ENCODE measurements at places on chromosomes 2 and 18.

GRCh38 chr18:63131959-63132818 lies 187.4 kb downstream of the BCL2 start:
- H3K27ac ChIP-seq, result peak overlapping the region; percentile 31
- H3K4me3 ChIP-seq, result no peak overlapping the region
- peaks cover 11% of the 10 kb centered on the region for H3K4me1 ChIP-seq
- no peaks in the 10 kb centered on the region for H3K36me3 ChIP-seq
- no peak for DNase-seq
- H3K27me3 ChIP-seq, result no peaks in the 10 kb centered on the region

DNA sequence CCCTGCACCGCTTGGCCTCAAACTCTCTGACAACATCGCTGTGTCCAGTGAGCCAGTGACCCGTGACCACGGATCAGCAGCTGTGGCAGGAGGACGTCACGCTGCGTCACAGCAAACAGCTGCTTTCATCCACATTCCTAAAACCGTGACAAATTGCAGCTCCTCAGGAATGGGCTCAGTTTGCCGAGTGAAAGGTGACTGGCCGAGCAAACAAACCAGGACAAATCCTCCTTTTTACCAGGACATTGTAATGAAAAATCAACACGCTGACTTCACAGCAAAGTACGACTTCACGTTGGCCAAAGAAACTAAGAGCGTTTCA lies 57.6 kb downstream of the PXDN start:
- no peaks in the 10 kb centered on the region for H3K4me1 ChIP-seq
- peaks cover 61% of the 10 kb centered on the region for H3K36me3 ChIP-seq
- peak; percentile 91 for DNase-seq
- H3K27ac ChIP-seq, result peak overlapping the region; percentile 37
- H3K4me3 ChIP-seq, result no peak overlapping the region

DNA sequence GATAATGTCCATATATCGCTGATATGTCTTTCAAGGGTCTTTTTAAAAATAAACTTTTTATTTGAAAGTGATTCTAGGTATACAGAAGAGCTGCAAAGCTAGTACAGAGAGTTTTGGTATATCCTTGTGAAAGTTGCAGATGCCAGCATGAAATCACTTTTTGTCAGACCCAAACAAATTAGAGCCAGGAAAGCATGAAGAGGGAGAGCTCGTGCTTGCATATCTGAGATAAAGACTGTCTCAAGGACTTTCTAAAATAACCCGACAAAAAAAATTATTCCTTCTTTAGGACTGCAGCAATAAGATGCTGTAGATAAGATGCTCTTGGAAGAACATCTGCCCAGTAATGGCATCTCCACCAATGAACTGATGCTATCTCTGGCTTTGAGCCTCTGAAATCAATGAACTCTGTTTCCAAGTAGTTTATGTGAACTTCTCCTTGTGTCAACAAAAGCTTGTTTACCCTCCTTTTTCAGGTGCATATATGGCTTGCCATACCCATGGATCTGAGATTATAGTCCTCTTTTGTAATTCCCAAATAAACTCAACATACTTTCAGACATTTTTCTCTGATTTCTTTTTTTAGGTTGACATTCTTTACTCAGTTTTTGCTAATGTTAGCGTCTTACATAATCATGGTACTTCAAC lies 774.6 kb upstream of the FAM98A start:
- H3K4me1 ChIP-seq, result no peaks in the 10 kb centered on the region
- DNase-seq, result no peak
- no peaks in the 10 kb centered on the region for H3K36me3 ChIP-seq
- no peaks in the 10 kb centered on the region for H3K27me3 ChIP-seq
- no peak overlapping the region for H3K4me3 ChIP-seq
- no peak overlapping the region for H3K27ac ChIP-seq

DNA sequence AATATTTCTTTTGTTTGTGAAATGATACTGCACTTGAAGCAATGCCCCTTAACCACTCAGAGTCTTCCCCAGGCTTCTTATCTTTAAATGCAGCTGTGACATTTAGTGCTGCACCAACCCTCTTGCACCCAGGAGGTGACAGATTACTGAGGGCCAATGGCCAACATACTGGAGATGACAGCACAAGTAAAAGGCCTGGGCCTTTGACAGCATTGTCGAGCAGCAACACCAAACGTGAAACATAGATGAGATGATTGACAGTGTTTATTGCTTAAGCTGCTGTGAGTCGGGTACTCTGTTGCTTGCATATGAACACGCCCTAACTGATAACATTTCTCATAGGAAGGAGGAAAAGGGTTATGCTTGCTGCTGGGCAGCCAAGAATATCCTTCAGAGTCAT lies 80.3 kb downstream of the THNSL2 start:
- H3K27me3 ChIP-seq, result no peaks in the 10 kb centered on the region
- no peak for DNase-seq
- no peak overlapping the region for H3K4me3 ChIP-seq
- no peaks in the 10 kb centered on the region for H3K36me3 ChIP-seq

GRCh38 chr2:80943487-80943886 lies 638.9 kb upstream of the LRRTM1 start:
- no peaks in the 10 kb centered on the region for H3K36me3 ChIP-seq
- H3K4me3 ChIP-seq, result no peak overlapping the region
- H3K4me1 ChIP-seq, result no peaks in the 10 kb centered on the region
- no peaks in the 10 kb centered on the region for H3K27me3 ChIP-seq
- H3K27ac ChIP-seq, result no peak overlapping the region
- no peak for DNase-seq

DNA sequence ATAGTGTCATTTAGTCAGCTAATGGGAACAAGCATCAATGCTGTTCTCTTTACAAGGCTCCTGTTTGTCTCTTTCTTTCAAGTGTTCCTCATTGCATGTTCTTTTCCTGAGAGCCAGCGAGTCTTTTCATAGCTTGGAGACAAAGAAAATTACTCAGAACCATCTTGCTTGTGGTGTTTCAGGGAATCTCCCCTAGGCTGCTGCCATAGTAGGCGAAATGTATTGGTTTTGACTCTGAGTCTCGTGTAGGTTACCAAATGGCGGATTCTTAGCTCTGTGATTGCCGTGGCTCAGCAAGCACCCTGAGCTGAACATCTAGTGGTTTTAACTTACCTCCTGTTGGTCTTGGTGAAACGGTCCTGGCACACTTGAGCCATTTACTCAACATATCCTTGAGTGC lies 68.7 kb downstream of the RHBDD1 start:
- no peaks in the 10 kb centered on the region for H3K27me3 ChIP-seq
- H3K36me3 ChIP-seq, result no peaks in the 10 kb centered on the region
- no peak for DNase-seq
- H3K27ac ChIP-seq, result no peak overlapping the region
- H3K4me1 ChIP-seq, result peaks cover 4% of the 10 kb centered on the region
- no peak overlapping the region for H3K4me3 ChIP-seq

GRCh38 chr2:134108113-134108512 lies 145.8 kb upstream of the MGAT5 start:
- no peak overlapping the region for H3K27ac ChIP-seq
- DNase-seq, result no peak
- no peaks in the 10 kb centered on the region for H3K27me3 ChIP-seq

GRCh38 chr2:26706616-26707473 lies 14.3 kb downstream of the KCNK3 start:
- no peak for DNase-seq
- no peaks in the 10 kb centered on the region for H3K36me3 ChIP-seq
- H3K27ac ChIP-seq, result no peak overlapping the region

DNA sequence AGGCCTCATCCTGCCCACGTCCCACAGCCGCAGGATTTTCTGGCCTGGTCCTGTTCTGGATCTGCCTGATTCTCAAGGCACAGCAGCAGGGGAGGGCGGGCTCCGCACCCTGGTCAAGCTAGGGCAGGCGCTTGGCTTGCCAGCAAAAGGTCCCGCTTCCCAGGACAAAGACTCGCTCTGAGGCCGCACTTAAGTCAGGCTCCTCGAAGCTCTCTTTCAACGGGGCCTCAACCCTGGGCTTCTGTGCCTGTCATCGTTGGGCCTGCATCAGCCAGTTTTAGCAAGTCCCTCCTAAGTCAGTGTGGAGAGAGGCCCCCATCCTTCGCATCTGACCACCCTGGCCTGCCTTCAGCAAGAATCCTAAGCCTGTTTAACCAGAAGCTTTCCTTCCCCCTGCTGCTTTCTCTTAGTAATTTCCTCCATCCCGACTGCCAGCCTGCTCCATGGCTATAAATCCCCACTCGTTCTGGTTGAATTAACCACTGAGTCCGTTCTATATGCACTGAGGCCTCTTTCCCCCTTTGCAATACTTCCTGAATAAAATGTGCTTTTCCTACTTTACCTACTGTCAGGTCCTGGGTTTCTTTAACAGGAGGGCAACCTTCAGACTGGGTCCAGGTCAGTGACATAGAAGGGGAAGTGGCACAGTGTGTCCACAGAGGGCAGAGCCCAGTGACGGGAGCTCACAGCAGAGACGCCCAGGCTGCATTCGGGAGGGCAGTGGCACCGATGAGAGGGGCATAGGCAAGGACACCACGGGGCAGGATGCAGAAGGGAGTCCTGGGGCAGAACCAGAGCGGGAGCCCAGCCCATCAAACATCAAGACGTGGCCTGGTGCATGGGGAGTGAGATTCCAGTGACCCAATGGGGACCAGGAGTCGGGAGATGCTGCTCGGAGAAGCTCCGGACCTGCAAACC lies 62.7 kb downstream of the SP110 start:
- no peaks in the 10 kb centered on the region for H3K27me3 ChIP-seq
- H3K36me3 ChIP-seq, result no peaks in the 10 kb centered on the region
- no peak for DNase-seq
- no peak overlapping the region for H3K27ac ChIP-seq

GRCh38 chr2:218325566-218326160 lies 31.0 kb upstream of the CATIP start:
- H3K4me1 ChIP-seq, result peaks cover 15% of the 10 kb centered on the region
- H3K27ac ChIP-seq, result no peak overlapping the region
- no peak overlapping the region for H3K4me3 ChIP-seq

DNA sequence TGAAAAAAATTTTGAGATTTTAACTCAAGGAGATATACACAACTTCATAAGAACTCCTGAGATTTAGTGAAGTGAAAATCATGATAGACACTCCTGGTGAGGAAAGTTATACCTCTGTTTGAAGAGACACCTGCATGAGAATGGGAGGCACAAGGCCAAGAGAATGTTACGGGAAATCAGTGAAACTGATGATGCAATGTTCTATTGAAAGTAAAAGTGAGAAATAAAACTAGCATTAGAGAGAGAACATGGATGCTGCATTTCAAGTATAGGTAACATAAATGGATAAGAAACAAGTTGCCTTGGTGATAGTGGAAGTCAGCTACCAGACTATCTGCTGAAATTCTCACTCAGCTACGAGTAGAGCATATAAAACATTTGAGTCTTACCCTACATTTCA lies 562.1 kb upstream of the FANCL start:
- H3K4me3 ChIP-seq, result no peak overlapping the region
- no peaks in the 10 kb centered on the region for H3K4me1 ChIP-seq
- H3K36me3 ChIP-seq, result no peaks in the 10 kb centered on the region
- DNase-seq, result no peak
- H3K27ac ChIP-seq, result no peak overlapping the region

- H3K36me3 ChIP-seq, result no peaks in the 10 kb centered on the region
- H3K27ac ChIP-seq, result peak overlapping the region; percentile 60
- H3K27me3 ChIP-seq, result peaks cover 26% of the 10 kb centered on the region
- H3K4me1 ChIP-seq, result peaks cover 59% of the 10 kb centered on the region
These were observed 4.0 kb downstream of the CYP26B1 start for GRCh38 chr2:72143441-72144273.

GRCh38 chr2:237968048-237968862 lies 1.4 kb downstream of the UBE2F start:
- DNase-seq, result peak; percentile 72
- no peaks in the 10 kb centered on the region for H3K27me3 ChIP-seq
- H3K4me1 ChIP-seq, result no peaks in the 10 kb centered on the region
- no peaks in the 10 kb centered on the region for H3K36me3 ChIP-seq

DNA sequence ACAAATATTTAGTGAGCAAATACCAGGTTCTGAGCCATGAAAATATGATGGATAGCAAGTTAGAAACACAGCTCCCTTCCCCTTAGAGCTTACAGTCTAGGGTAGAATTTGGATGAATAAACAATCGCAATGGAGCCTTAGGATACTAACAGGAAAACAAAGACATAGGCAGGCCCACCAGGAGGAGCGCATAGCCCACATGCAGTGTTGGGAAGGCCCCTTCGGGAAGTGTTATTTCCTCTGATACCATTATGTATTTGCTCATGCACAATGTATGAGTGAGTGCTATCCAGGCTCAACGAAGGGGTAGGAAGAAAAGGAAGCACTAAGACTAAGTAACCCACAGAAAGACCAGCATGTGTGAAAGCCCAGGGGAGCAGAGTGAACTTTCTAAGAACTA lies 54.0 kb downstream of the RAB27B start:
- no peaks in the 10 kb centered on the region for H3K36me3 ChIP-seq
- no peak for DNase-seq

- H3K4me1 ChIP-seq, result no peaks in the 10 kb centered on the region
- no peaks in the 10 kb centered on the region for H3K27me3 ChIP-seq
- DNase-seq, result peak; percentile 73
- no peak overlapping the region for H3K4me3 ChIP-seq
These were observed 50.8 kb downstream of the TRABD2A start for GRCh38 chr2:84830095-84830494.

GRCh38 chr2:238963161-238963970 lies 115.5 kb downstream of the TWIST2 start:
- H3K36me3 ChIP-seq, result no peaks in the 10 kb centered on the region
- no peaks in the 10 kb centered on the region for H3K4me1 ChIP-seq
- DNase-seq, result no peak
- no peaks in the 10 kb centered on the region for H3K27me3 ChIP-seq
- H3K4me3 ChIP-seq, result no peak overlapping the region
- no peak overlapping the region for H3K27ac ChIP-seq

GRCh38 chr2:159998961-159999360 lies 63.5 kb downstream of the PLA2R1 start:
- no peak for DNase-seq
- H3K4me1 ChIP-seq, result no peaks in the 10 kb centered on the region
- no peak overlapping the region for H3K27ac ChIP-seq
- H3K27me3 ChIP-seq, result no peaks in the 10 kb centered on the region

DNA sequence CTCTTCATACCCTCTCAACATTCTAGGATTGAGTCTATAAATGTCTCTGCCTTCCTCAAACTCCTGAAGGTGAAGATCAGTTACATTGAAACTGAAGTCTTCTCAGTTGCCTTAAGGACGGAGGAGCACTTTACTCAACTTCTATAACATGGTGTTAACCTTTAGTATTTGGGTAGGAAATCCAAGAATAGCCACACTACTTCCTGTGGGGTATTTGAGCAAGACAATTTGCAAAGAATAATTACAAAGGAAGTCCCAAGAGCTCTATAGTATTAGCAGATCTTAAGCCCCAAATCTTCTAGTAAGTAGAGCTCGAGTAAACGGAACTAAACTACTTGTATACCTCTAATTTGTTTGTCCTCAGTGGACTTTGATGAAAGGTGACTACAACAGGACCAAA lies 80.9 kb downstream of the SP100 start:
- no peaks in the 10 kb centered on the region for H3K4me1 ChIP-seq
- peaks cover 13% of the 10 kb centered on the region for H3K36me3 ChIP-seq
- H3K27me3 ChIP-seq, result no peaks in the 10 kb centered on the region

GRCh38 chr2:42386682-42387081 lies 25.7 kb upstream of the COX7A2L start:
- H3K4me3 ChIP-seq, result no peak overlapping the region
- H3K27ac ChIP-seq, result no peak overlapping the region
- no peaks in the 10 kb centered on the region for H3K4me1 ChIP-seq
- H3K27me3 ChIP-seq, result no peaks in the 10 kb centered on the region
